ENCODE measurements at places on chromosomes 4 and X.
A peak's percentile ranks its signal among the peaks of the same experiment; 100 is the strongest.

GRCh38 chr4:169846396-169846795 lies 88.7 kb upstream of the HPF1 start:
- DNase-seq, result no peak

- DNase-seq, result peak; percentile 71
Measured at GRCh38 chr4:4704267-4704666, 155.2 kb upstream of the MSX1 start.

DNA sequence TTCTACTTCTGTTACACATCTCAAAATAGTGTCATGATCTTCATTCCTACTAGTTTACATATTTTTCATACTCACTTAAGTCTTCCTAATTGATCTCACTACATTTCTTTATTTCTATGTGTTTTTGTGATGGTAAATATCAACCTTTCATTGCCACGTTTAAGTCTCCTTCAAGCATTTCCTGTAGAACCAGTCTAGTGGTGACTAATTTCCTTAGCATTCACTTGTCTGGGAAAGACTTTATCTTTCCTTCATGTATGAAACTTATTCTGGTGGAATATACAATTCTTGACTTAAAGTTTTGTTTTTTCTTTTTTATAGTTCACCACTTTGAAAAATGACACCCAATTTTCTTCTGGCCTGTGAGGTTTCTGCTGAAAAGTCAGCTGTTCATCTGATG lies 181.4 kb upstream of the NEIL3 start:
- no peak for DNase-seq

- no peak for DNase-seq
Measured at GRCh38 chr4:174654634-174655033, 132.3 kb upstream of the HPGD start.

DNA sequence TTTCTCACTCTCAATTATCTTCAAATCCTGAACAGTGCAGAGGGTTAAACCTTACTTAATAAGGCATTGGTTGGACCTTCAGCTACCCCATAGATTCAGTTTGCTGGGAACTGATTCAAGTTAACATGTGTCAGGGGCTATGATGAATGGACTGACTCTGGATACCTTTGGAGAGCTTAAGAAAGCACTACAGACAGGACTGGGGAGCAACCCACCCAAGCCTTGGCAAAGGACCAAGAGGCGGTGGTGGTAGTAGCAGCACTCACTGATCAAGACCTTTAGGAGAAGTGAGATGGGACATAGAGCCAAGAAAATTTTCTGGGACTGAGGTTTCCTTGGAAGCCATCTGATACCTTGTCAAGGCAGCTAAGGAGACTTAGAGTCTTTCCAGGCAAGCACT lies 43.0 kb upstream of the TAPT1 start:
- DNase-seq, result no peak

- DNase-seq, result peak; percentile 47
Measured at GRCh38 chr4:74370912-74371311, 6.0 kb downstream of the EREG start.

DNA sequence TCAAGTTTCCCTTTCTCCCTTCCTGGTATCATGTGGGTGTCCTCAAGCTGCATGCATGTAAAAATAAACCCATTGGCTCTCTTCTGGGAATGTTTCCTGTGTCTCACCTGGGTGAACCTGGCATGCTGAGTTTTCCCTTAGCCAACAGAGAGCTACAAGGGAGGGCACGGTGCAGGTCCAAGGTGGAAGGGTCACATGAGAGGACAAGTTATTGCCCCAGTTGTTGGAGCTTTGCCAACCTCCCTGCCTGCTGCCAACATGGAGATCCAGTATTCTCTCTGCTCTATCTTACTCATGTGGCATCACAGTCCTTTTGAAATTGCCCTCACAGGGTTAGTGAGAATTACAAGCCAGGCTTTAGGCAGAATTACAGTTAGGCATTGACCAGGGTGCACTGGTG lies 196.1 kb upstream of the GYPA start:
- DNase-seq, result no peak

GRCh38 chr4:73099143-73099542 lies 29.6 kb upstream of the COX18 start:
- DNase-seq, result no peak

DNA sequence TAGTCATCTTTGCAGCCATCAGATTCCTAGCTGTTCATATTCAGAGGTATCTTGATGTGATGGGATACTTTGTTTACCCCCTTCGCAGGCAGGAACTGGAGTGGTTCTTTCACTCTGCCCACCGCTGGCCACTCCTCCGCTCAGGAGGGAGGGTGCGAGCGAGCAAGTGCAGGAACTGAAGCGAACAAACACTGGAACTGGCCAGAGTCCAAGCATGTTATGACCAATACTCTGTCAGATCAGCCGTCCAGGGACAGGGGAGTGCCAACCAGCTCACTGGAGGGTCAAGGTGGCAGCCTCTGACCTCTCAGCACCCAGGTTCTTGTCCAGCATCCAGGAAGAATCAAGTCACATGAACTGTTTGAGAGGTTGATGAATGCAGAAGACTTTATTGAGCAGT lies 18.0 kb upstream of the MANBA start:
- DNase-seq, result no peak

DNA sequence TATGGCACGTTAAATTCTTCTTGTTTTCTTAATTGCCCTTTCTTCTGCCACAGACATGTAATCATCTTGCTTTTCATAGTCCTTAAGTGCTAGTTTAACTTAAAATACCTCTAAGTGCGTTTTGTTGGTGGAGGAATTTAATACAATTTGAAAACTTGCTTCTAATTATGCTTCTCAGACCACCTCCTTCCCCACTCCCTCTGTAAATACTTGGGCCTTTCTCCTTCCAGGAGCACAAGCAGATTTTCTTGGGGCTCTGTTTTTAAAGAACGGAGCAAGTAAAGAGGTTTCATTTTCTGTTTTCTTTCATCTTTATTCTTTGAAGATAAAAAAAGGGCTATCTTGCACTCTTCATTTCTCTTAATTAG lies 559 bp upstream of the PCDH18 start:
- DNase-seq, result no peak

DNA sequence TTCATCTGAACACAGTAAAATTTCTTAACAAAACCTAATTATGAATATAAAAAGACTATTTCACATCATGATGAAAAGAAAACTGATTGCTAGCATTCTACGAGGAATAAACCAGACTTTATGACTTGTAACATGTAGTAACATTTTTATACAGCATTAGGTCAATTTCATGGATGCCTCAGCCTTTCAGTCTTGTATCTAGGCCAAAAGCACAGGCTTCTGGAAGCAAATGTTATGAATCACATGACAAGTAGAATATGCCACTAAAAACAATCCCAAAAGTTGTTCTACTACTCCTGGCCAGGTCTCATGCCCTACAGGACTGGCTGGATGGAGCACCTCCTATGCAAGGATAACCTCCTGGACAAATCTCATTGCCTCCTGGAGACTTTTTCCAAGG lies 101.2 kb downstream of the ARHGAP6 start:
- peak; percentile 6 for DNase-seq

DNA sequence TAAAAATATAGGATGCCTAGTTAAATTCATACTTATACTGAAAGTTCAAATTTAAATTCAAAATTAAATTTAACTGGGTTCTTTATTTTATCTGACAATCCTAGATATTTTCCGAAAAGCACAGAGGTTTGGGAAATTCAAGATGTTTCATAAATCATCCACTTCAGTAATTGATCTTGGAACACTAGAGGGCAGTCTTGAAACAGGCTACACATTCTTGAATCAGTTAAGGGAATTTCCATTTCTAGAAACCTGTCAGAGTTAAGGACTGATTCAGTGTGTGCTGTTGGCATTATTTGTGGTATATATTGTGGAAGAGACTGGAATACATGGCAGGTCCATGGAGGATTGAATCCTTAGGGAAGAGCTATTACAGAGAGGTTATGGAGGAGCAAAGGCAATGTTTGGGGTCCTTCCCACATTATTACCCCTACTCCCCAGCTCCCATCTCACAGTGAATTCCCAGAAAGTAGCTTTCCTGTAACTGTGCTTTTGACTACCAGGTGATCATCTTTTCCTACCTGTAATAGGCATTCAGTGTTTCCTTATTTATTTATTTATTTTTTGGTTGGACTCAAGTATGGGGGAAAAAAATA lies 92.9 kb downstream of the EGF start:
- DNase-seq, result peak; percentile 69

DNA sequence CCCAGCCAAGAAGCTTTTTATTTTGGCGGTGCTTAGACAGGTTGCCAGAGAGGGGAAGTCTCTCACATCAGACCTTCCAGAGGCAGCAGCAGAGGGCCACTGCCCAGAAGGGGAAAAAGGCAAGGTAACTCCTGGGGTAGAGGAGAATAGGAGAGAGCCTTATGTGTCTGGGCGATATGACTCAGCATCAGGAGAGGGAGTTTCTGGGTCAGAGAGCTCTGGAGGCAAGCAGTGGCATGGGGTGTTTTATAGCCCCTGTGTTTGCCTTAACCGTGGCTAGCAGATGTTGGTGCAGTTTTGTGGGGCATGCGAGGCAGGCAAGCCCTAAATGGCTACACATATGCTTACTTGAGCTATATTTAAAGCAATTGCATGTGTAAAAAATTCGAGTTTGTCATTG lies 8.3 kb upstream of the ZXDB start:
- no peak for DNase-seq

- DNase-seq, result no peak
Measured at GRCh38 chrX:16924631-16925480, 21.6 kb upstream of the REPS2 start.

- no peak for DNase-seq
Measured at GRCh38 chr4:40373636-40374035, 38.5 kb downstream of the CHRNA9 start.

DNA sequence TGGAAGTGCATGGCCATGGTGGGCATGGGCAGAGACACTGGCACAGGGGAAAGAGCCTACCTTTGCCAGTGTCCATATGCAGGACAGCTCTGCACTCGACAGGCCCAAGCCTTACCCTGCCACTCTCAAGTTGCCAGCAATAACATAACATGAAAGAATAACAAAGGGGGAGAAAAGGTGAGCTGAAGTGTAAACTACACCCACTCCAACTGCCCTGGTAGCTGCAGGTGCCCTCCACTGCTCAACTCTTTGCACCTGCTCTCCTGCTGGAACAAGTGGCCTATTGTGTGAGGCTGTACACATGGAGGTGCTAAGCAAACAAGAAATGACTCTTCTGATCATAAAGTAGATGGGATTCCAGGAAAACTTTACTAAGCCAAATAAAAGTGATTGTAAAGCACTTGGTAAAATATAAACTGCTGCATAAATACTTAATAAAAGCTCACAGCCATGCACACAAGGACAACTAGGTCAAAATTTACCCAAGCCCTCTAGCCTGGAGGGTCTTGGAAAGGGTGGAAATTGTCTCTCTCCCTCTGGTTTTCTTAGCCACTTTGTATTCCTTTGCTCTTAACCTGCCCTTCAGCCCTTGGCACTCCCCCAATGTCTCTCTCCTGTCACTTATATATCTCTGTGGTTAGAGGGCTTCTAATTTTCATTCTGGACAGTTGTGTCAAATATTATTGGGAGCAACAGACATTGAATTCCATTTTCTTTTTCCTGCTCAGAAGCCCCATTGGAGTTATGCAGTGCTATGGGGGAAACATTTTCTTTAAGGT lies 261.2 kb upstream of the GPC4 start:
- no peak for DNase-seq

DNA sequence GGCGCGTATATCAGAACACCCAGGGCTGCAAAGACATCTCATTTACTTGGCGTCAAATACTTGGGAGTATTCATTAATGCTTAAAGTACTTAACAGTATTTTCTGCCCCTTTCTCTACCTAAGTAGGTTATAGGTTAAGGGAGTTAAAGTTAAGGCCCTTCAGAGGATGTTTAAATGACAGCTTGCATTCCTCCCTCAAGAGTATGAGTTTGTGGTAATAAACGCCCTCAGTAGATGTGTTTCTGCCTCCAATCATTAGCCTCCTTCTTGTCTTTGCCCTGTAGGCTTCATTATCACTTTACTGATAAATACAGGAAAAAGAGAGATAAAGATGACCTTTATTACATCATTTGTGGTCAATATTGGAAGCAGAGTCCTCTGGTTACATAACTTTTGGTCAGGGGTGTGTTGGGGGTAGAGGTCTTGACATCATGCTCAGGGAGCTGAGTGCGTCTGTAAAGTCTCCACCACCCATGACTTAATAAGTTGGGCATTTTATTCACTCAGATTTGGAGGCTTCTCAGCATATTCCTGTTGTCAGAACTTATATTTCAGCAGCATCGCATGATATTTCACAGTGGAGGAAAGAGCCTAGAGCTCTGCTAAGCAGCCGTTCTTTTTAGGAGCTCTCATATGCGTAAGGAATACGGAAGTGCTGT lies 145.9 kb downstream of the CPE start:
- no peak for DNase-seq

- DNase-seq, result peak; percentile 45
Measured at GRCh38 chr4:77104791-77105540, 29.2 kb upstream of the CCNI start.

DNA sequence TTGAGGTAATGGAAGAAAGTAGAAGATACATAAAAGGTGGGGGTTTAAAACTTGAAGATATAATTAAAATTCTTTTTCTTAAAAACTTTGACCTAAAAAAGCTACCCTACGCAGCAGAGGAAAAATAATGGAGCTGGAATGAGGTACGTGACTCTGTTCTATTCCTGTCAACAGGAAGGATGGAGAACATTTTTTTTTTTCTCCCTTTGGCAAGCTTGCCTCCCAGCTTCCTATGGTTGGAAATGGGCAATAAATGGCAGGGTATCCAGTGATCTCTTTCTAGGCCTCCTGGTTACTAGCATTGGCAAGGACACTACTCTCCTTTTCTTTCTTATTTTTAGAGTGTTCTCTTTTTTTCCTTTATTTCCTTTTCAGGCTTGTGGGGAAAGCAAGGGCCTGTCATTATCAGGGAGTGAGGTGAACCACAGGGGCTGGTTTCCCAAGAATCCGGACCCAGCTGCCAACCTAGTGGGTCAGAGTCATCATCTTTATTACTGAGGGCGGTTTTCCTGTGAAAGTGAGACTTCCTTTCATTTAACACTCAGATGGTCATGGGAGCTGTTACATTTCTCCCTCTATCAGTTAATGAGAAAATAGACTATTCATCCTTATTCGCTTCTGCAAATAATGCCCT lies 224.6 kb downstream of the SPRY1 start:
- DNase-seq, result peak; percentile 45

DNA sequence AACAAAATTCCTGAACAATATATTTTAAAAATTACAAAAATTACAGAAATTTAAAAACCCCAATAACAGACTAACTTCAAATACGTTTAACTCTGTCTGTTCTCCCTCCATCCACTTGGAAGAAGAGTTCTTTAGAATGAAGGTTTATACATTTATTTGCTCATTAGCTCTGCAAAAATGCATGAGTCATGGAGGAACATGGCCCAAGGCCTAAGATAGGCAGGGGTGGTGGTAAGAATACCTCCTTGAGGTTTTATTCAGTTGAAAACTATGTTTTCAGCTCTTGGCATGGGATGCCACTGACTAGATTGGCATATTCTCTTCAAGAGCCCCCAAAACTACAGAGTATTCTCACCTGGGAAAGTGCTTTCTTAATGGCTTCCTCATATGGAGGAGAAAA lies 8.8 kb upstream of the LRRC66 start:
- DNase-seq, result peak; percentile 47
